ENCODE measurements at places on chromosomes 12 and 14.

DNA sequence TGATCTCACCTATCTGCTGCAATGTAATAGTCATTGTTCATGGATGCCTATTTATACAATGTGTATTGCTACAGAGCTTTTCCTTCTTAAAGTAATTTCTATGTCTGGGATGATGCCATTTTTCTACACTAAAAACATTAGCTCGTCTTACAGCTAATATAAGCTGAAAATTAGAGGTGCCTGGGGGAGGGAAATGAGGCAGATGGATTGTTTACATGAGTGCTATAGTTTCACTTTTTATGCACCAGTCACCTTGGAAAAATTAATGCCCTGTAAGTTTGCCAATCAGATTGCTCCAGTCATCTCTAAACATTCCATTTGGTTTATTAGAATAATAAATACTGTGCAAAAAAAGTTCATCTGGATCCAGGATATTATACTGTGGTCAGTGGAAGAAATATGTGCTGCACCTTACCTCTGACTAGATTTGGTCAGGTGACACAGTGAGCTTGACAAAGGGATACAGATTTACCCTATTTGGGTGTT lies 436.2 kb downstream of the RAD51B start:
- no peak for DNase-seq

DNA sequence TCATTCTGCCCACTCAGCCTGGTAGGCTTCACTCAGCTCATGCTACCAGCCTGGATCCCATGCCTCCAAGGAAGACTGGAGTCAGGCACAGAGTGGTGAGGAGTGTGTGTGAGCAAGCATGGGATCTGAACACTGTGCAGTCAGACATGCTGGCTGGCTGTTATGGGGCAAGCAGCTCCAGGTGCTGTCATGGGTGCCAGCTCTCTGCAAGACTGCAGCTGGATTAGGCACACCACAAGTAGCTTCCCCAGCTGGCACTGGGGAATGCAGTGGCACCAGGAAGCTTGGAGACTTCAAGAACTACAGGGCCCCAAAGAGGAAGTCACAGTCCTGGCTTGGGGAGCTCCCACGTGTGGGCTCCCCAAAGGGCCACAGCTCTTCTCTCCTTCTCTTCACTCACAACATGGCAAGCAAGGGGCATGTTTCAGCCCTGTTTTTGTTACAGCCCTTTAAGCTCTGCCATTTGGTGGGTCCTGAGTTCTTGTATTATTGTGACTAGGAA lies 202.5 kb downstream of the VRK1 start:
- no peak for DNase-seq

- no peak for DNase-seq
These were observed 181.8 kb upstream of the MYL2 start for GRCh38 chr12:111102102-111102739.

GRCh38 chr12:113424456-113424855 lies 2.3 kb downstream of the SDSL start:
- DNase-seq = no peak

GRCh38 chr12:104990950-104991349 lies 4.8 kb downstream of the NOPCHAP1 start:
- no peak for DNase-seq

- DNase-seq = no peak
These were observed 174.2 kb upstream of the PDE3A start for GRCh38 chr12:20194171-20194570.

GRCh38 chr14:103301512-103302354 lies 32.3 kb upstream of the EIF5 start:
- no peak for DNase-seq

DNA sequence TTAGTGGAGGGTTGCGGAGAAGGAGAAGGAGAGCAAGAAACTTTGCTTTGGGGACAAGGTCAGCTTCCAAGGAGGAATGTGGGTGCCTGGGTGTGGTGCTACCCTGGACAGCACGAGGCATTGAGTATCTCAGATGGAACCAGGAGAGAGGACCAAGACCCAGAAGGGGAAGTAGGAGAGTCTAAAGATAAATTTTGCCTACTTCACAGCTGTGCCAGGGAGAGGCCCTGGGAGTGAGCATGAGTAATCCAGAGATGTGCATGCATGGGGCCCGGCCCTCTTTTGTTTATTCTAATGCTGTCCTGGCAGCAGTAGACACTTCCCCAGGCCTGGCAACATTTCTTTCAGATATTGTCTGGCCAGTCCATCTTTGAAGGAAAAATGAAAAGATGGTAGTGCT lies 49.5 kb upstream of the GNPNAT1 start:
- no peak for DNase-seq

DNA sequence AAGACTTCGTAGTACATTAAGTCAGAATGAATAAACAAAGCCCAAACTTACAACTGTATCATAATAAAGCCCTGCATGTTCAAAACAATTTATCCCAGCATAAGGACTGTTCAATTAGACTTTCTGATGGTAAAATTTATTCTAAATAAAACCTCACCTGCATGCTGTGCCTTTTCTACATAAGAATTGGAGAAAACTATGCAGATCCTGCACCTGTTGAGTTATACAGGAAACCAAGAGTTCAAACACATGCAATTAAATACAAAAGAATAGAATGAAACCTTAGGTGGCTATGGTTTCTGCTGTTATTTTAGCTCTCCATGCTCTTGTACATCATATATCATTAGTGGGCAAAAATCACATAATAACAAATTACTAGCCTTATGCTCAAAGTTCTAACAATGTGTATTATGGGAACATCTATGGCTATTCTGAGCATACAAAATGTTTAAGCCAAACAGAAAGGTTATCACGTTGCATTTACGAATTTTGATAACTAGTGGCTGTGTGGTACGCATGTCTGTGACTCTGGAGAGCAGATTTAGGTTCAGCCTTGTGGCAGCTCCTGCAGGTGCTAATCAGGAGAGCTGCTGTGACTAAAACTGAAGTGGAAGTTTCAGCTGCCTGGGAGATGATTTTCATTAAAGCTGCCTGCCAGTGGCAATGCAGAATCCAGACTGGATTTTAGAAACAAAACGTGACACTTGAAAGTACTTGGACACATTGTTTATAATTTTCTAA lies 36.1 kb upstream of the LRFN5 start:
- DNase-seq = no peak

- no peak for DNase-seq
These were observed 45.4 kb upstream of the BTG1 start for GRCh38 chr12:92191061-92191460.

DNA sequence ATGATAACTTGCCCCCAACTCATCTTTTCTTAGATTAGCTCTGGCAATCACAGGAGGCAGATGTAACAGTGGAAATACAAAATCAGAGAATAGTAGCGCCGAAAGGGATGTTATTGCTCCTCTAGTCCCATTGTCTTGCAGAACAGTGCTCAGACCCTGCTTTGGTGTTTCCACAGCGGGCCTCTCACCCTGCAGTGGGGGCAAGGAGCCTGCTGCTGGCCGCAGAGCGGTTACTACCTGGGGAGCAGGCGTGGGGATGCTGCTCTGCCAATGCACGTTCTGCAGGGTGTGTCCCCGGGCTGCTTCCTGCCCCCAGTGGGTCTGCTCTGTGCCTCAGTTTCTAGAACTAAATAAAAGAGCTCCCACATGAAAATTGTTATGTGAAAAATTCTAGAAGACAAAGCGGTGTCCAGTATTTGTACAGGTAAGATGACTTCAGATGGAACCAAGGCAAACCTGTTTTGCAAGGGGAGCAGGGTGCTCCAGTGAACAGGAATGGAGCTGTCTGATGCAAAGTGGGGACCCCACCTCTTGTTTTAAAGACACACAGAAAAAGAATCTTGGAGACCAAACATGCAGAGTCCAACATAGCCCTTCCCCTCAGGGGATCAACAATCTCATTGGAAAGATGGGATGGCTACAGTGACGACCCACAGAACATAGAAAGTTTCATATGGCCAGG lies 35.5 kb downstream of the LRRC74A start:
- DNase-seq = no peak

- no peak for DNase-seq
These were observed 327.2 kb upstream of the E2F7 start for GRCh38 chr12:77392467-77393088.

DNA sequence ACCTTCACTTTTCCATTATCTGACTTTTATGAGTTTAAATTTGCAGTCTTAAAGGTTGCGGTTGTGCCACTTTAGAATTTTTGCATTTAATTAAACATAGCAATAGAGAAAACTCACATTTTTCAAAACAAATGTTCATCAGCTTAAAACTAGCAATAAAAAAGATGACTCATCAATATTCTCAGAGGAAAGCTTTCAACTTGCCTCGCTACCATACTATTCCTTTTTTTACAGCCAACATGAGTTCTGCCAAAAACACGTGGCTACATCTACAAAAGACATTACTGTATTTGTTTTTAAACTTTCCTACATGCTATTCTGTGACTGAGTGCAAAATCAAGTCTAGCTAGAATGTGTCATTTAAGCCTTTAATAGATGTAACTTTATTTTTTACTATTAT lies 497.1 kb downstream of the RPS29 start:
- no peak for DNase-seq

- no peak for DNase-seq
These were observed 8.0 kb downstream of the RHOJ start for GRCh38 chr14:63212209-63212608.

DNA sequence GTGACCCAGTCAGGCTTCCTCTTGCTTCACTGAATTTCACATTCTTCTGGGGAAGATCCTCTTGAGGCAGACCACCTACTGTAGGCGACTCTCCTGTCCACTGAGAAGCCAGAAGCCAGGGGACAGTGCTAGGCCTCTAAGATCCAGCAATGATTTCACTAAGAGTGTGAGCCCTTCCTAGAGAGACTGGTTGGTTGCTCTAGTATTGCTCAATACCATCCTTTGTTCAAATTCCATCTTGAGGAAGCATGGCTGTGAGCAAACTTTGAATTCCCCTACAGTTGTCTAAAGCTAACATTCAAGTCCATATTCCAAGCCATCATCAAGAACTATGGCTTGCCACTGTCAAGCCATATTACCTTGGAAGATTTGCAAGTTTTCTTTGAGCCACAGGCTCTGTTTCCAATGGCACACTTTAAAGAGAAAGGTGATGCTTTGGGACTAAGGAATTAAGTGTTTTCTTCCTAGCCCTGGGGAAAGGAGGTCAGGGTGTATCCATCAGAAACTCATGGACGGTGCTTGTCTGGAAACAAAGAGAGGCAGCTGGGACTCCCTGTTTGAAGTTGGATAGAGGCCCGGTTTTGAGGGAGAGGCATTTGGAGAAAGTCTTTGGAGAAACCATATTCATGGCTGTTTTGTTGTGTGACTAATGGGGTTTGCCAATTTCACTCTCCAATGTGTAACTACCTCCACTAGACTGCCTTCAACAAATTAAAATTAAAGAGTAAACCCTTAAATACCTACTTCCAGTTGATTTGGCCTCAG lies 1217.9 kb downstream of the VRK1 start:
- no peak for DNase-seq

- DNase-seq = no peak
These were observed 9.8 kb upstream of the PNMA1 start for GRCh38 chr14:73723797-73724661.

DNA sequence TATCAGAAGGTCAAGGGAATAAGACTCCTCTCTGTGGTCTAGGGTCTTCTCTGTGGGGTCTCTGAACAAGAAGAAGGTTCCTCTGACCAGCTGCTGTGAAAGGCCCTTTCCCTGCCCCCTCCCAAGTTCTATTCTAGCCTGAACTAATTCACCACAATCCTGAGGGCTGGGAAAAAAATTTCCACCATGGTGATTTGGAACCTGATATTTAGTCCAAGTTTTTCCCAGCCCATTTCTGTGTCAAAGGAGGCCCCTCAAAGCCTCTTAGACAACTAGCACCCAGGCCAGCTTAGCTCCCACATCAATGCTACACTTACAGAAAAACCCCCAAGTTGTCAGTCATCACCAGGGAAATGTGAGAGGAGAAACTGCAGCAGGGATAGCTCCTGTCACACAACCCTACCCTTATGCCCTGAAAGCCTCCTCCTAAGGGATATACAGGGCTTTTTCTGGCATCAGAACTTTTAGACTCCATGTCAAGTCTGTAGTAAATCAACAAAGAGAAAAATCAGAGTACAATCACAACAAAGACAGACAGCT lies 4.5 kb downstream of the FMNL3 start:
- DNase-seq = no peak
